CD4-positive, alpha-beta T cell (primary cell): ENCODE measurements at places on chromosomes 3 and 15.

DNA sequence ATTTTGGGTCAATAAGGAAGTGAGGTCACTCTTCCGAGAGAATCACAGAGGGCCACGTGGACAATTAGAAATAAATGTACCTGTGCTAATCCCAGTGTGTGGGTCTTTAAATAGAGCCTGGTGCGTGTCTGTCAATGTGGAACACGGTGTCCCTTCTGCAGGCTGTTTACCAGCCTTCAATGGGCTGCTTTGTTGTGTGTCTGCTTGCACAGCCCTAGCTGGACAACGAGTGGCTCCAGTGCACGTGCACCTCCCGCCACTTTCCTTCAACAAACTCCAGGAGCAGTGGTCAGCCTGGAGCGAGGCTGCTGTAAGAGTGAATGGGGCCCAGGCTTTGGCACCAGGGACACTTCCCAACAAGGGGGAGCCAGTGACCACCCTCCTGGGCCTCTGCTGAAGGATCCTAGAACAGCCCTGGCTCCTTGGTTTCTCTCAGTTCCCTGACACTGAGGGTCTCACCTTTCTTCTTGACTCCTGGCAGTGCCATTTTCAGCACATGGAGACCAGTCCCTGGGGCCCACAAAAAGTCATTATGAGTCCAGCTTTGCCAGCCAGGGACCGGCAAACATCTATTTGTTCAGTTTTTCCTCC, 76.1 kb downstream of the ISG20 start:
- no peak for DNase-seq

GRCh38 chr3:138222942-138223287, 35.8 kb downstream of the ARMC8 start:
- DNase-seq = no peak

DNA sequence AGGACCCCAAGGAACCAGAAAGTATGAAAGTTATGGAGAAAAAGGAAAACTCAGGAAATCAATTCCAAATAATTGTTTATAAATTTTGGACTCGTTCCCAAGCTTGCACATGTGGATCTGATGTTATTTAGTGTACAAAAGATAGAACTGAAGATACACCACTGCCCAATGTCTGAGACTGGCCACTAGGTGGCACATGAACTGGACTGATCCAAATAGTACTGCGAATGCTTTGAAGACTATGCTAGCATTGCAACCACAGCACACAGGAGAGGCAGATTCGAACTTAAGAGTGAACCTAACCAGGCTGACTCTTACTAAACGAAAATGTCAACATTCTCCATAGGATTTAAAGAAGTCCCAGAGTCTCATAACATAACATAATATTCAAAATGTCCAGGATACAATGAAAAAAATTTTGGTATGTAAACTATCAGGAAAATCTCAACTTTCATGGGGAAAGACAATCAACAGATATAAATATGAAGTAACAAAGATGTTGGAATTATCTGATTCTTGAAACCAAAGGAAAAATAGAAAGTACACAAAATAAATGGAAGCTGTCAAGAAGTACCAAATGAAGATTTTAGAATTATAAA, 596.7 kb downstream of the FGF12 start:
- peak; percentile 3 for DNase-seq

GRCh38 chr15:47724346-47724745, 7.0 kb downstream of the SEMA6D start:
- DNase-seq = no peak
